Effector memory CD4-positive, alpha-beta T cell (primary cell): ENCODE measurements at places on chromosomes 7 and 10.

DNA sequence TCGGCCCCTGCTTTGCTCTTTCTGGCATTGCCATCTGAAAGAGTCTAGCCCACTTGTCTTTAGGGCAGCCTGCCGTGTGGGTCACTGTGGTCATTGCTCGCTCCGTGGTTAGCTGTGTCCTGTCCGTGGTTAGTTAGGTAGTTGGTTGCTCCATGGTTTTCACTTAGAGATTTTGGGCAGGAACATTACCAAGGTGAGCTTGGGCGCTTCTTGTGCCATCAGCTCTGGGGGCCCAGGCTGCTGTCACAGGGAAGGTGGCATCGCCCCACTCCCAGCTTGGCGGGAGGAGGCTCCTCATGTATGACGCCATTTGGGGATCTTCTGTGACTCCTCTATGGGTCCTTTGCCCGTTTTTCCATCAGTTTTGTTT, 53.1 kb downstream of the INPP5A start:
- no peak for DNase-seq

GRCh38 chr7:98800996-98801395, 68.8 kb downstream of the TMEM130 start:
- no peak for DNase-seq

DNA sequence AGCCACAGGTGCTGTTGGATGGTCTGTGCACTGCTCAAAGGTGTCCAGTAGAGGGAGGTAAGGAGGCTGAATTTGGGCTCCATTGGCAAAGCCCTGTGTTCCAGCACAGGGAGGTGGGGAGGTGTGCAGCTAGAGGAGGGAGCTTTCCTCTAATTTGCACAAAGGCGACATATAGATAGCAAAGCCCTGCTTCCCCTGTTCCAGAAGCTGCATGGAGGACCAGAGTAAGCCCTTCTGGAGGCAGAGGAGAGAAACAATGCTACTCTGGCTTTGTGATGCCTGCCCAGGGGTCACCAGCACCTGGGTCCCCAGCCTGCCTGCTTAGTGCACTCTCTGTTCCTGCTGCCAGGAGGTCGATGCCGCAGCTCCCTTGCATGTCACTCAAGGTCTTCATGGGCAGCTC, 3.4 kb upstream of the ARHGAP22 start:
- DNase-seq, result no peak

DNA sequence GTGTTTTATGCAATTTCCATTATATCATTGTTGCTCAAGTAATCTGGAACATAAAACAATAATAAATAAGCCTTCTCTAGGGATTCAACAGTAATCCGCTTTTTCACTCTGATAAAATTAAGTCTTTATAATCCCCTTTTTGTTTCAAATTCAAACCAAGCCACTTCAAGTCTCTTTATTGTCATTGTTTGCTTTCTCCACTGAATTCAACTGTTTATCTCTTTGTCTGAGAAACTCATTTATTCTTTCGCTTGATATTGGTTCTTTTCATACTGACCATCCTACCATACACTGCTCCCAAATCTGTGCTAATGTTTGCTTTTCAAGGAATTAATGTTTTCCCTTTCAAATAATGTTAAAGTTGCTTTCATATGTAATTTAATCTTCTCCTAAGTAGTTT, 550.4 kb upstream of the PCDH15 start:
- no peak for DNase-seq

GRCh38 chr10:119078422-119079179, 2.0 kb downstream of the EIF3A start:
- no peak for DNase-seq
